ENCODE measurements at places on chromosomes 1 and 21.

DNA sequence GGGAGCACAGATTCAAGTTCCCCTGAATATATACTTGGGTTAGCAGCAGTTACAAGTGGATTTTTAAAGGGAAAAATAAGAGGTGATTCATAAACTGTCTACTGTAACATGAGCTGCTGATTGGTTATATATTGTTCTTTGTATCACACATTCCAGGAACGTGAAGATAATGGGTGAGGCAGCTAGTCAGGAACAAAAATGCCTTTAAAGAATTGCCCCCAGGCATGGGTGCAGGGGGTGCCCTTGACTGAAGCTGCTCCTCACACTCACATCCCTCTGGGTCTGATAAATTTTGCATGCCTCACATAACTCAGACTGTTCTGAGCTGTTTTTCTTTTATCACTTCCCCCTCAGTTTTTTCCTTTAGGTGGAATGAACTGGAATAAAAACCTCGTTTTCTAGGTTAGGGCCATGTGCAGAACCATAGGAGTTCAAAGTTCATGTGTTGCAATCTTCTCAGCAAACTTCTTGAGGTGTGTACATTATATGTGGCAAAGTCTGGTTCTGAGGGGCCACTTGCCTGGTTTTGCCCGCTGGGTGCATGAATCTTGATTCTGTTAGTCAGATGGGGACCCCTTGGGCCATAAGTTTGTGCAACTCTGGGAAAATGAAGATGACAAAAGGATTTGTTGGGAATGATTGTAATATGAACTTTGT is 21.1 kb downstream of the TBX19 start:
- DNase-seq: no peak

DNA sequence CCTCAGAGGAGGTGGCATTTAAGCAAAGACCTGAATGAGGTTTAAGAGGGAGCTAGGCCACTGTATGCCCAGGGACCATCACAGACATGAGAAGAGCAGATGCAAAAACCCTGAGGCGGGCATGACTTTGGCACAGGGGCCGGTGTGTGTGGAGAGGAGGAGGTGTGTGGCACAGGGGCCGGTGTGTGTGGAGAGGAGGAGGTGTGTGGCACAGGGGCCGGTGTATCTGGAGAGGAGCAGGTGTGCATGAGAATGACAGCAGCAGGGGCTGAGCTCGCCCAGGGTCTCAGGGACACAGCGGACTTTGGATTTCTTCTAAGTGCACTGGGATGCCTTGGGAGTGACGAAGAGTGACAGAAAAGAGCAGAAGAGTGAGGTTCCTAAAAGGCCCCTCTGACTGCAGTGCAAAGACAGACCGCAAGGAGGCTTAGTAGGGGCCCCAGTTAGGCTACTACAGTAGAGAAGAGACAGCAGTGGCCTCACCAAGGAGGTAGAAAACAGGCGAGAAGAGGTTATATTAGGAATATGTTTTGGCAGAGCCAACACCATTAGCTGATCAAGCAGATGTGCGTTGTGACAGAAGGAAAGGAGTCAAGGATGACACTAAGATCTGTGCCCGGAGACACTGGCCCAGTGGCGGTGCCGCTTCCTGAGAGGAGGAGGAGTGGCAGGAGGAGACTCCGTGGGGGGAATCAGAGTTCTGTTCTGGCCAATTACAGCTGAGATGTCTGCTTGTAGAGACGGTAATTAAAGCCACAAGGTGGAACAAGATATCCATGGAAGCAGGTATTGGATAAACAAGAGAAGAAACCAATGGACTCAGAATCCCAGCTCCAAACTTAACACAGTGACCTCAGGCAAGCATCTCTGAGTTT is 18.4 kb downstream of the ZBTB17 start:
- no peak for DNase-seq

- no peak for DNase-seq
Observed at GRCh38 chr1:204405988-204406387, 5.6 kb downstream of the PPP1R15B start.

- DNase-seq: no peak
Observed at GRCh38 chr1:72516826-72517225, 234.5 kb upstream of the NEGR1 start.

GRCh38 chr1:153565529-153566374 is at the start of gene S100A2:
TSS of gene S100A2 (minus strand) at chr1:153565844. CDS start at chr1:153563877, 1,967 bp downstream.
- DNase-seq: peak; percentile 51

- no peak for DNase-seq
Observed at GRCh38 chr1:17893891-17894631, 138.9 kb downstream of the ACTL8 start.

DNA sequence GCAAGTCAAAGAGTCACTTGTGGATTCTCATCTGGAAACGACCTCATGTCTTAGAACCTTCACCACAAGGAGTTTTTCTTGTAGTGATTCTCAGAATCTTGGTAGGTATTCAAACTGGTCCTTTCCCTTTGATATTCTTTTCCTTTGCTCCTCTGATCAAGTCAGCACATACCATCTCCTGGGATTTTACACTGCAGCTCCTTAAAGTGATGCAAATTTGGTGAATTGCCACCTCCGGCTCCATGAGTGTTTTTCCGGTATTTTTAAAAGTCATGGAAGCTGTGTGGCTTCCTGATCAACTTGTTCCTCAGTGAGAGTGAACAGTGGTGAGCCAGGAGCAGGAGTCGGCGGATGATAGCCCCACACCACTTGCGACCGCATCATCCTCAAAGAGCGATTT is 182.1 kb upstream of the DAB1 start:
- no peak for DNase-seq

DNA sequence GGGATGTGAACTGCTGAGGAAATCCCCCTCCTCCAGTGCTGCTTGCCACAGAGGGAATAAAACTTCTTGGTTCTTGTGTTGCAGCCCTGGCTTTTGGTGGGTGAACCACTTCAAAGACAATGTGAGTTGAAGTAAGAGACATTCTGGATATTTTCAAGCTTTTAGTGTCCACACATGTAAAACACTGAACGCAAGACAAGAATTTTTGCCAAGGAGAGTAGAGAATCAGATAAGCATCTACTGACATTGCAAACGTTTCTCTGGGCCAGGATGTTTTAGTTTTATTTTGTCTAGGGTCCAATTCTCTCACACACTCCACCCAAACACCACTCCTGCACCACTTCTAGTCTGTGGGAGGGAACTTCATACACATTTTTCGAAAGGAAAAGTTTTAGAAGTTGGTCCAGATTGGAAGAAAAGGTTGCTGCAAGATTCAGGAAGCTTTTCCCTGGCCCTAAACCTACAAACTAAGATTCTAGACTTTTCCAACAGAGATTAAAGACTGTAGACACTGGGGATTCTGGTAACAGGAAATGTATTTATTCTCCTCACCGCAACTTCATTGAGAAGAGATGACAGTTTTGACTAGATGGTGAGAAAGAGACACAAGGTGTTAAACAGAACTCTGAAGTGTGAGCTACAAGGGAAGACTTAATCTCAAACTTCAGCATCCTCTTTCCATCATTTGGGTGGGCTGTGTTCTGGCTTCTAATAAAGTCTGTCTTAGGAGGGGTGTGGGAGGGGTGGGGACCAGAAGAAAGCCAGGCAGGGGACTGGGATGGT is 16.1 kb downstream of the FASLG start:
- no peak for DNase-seq

DNA sequence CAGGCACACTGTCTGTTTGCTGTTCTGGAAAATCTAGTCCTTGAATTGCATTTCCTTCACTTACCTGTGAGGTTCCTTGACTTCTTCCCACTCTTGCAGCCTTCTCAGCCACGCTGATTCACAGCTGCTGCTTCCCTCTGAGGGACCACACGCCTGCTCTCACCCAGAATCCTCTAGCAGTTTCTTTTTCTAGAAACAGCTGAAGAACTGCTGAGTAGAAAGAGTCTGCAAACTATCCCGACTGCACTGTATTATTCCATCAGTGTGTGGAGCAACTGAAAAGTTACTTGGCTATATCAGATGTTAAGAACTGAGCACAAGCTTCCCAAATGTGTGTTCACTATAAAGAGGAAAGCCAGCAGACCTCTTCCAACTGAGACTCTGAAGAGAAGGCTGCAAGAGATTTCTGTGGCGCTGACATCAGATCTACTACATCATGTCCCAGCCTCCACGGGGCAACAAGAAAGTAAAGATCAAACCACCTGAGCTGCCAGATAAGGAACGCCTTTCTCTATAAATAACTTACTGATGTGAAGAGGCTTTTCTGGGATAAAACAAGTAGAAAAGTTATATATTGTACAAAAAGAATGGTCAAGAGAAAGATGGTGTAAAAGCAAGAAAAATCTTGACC is 226.6 kb downstream of the RERE start:
- DNase-seq: no peak

DNA sequence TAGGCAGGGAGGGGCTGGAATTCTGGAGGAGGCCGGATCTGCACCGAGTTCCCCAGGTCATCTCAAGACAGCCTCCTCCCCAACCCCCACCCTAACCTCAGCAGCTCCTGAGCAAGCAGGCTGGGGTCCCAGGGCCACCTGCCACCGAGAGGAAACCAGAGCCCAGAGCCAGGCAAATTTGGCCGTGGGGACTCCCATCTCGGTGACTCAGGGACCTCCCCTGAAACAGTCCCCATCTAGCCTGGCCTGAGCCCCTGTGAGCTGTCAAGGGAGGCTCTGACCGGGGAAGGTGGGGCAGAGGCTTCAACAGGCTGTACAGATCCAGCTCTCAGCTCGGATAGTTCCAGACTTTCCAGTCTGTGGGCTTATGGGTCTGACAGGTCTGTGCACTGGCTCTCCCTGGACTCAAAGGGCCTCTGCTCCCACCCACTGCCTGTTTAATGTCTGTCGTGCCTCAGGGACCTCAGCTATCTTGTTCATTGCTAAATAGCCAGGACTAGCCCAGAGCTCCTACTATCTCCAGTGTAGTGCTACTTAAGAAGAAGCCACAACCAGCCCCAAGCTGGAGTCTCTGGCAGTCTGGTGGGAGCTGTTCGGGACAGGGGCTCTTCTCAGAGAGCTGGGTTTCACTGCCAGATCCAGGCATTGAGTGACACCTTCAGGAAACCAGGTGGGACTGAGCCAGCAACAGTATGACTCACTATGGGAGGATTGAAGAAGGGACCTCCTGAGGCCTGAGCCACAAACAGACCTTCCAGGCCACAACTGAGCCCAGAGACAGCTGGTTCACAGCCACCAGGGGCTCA is 25.6 kb downstream of the MATN1 start:
- no peak for DNase-seq

GRCh38 chr1:157292302-157292701 is 154.1 kb upstream of the ETV3 start:
- DNase-seq: no peak

GRCh38 chr1:7224644-7225043 is 439.4 kb downstream of the CAMTA1 start:
- no peak for DNase-seq

DNA sequence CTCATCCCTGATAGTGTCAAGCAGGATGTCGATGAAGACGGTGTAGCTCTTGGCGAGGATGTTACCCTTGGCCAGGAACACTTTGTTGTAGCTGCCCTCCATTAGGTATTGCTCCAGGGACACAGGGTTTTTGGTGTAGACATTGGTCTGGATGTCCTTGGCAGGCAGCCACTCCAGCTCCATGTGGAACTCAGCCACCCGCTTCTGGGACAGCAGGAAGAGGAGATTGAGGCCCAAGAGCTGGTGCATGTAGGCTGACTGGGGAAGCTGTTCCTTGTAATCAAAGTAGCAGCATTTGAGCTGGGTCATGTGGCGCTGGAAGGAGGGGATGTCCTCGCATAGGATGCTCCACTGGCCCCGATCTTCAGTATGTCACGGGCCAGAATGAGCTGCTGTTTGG is 9.5 kb downstream of the IL6R start:
- DNase-seq: no peak
